ENCODE measurements at places on chromosomes 1 and 21.

DNA sequence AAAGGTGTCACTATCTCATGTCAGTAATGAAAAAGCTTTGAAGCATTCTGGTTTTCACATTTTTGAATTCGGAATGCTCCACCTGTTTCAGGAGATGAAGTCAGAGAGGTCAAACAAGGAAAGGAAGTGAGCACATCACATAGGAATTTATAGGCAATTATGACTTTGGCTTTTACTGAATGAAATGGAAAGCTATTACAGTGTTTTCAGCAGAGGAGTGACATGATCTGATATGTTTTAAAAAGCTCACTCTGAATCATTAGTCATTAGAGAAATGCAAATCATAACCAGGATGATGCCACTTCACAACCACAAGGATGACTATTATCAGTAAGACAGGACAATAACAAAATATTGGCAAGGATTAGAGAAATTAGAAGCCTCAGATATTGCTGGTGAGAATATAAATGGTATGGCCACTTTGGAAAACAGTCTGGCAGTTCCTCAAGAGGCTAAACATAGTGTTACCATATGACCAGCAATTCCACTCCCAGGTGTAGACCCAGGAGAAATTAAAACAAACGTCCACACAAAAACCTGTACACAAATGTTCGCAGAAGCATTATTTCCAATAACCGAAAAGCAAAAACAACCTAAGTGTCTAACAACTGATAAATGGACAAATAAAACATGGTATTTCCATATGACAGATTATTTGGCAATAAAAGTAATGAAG lies 7.5 kb downstream of the TAF1A start:
- DNase-seq = no peak

- no peak for DNase-seq
Observed at GRCh38 chr1:26282401-26282918, 2.6 kb downstream of the SH3BGRL3 start.

- DNase-seq = no peak
Observed at GRCh38 chr1:14049965-14050364, 350.0 kb downstream of the PRDM2 start.

DNA sequence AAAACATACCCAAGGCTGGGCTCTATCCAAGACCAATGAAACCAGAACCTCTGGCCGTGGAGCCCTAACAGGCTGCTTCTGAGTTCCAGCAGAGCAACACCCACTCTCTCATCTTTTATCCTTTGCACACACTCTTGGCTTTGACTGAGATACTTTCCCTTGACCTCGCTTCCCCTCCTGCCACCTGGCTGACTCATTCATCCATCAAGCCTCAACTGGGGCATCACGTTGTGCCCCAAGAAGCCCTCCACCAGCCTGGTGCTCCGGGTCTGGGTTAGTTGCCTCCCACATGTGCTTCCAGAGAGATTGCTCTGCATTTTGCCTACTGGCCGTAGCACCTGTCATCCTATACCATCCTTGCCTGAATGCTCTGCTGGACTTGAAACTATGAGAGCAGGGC lies 34.5 kb upstream of the SERBP1 start:
- DNase-seq = no peak

DNA sequence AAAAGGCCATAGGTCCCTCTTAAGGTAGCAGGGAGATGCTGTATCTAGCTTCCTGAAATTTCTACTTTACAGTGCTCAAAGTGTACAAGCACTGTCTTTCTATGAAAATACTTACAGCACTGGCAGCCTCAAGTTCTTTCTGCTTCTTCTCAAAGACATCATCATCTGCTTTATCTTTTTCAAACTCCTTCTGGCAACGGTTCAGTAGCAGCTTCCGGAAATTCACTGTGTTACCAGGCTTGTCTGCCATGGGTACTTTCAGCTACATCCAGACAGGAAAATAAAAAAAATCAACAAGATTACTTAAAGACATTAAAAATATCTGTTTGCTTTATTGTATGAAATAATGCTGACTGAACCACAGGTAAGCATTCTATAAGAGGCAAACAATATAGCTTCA lies 77.9 kb upstream of the HP1BP3 start:
- no peak for DNase-seq

DNA sequence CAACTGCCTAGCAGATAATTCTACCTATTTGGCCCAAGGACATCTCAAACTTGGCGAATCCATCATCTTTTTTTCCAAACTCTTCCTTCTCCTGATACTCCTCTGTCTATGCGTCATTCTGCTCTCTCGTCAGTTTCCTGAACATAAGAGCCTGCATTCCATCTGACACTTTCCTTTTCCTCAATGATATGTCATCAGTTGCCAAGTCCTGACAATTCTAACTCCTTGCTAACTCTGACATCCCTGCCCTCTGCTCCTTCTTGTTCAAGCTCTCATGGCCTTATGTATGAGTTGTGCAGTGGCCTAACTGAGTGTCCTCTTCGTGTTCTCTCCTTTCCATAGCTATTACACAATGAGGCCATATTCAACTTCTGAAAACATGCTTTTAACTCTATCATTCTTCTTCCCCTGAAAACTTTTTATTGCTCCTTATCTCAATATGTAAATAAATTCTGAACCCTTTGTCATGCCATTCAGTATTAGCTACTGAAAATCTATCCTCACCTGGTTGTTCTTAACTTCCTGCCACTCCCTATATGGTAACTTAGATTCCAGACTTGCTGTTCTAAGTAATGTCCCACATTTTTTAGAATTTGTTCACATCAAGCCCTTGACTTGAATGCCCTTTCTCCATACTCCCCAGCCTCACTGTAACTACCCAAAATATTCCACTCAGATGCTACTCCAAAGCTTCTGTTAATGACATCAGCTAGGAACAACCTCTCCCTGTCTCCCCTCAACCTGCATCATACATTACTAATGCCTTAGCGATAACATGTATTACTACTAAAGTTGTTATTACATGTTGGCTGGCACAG lies 11.5 kb downstream of the PALMD start:
- DNase-seq = no peak

DNA sequence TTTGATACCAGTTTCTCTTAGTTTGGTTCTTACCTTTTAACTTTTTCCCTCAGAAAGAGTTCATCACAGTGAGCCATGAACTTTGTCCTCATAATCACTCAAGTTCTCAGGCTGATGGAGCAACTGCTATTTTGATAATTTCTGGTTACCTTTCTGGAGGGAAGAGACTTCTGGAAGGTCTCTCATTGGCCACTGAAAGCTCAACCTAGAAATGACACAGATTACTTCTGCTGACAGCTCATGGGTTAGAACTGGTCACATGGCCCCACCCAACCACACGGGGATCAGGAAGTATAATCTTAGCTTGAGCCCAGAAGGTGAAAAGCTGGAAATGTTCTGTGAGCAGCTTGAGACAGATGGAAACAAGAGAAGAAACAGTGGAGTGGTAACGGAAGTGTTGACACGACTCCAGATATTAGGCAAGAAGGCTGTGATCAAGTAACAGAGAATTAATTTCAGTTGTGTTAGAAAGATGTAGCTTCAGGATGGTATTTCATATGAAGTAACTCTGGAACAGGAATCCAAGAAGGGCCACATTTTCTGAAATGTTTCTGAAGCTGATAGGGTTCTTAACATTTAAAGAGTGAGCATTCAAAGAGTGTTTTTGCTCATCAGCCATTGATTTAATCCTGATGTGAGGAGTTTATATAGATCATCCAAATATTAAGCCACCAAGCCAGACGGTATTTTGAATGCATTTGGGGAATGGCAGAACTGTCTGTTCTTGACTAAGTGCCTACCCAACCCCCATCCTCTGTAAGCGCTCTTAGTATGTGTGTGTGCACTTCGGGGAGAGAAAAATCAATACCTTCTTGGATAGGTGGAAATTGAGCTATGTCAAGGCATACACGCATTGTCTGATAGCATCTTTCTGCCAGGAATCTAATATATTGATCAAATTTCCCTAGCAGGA lies 21.9 kb upstream of the XPR1 start:
- no peak for DNase-seq

GRCh38 chr1:98766255-98766654 lies 104.7 kb downstream of the SNX7 start:
- no peak for DNase-seq

GRCh38 chr1:185151215-185151614 lies 5.5 kb downstream of the TRMT1L start:
- DNase-seq = no peak

DNA sequence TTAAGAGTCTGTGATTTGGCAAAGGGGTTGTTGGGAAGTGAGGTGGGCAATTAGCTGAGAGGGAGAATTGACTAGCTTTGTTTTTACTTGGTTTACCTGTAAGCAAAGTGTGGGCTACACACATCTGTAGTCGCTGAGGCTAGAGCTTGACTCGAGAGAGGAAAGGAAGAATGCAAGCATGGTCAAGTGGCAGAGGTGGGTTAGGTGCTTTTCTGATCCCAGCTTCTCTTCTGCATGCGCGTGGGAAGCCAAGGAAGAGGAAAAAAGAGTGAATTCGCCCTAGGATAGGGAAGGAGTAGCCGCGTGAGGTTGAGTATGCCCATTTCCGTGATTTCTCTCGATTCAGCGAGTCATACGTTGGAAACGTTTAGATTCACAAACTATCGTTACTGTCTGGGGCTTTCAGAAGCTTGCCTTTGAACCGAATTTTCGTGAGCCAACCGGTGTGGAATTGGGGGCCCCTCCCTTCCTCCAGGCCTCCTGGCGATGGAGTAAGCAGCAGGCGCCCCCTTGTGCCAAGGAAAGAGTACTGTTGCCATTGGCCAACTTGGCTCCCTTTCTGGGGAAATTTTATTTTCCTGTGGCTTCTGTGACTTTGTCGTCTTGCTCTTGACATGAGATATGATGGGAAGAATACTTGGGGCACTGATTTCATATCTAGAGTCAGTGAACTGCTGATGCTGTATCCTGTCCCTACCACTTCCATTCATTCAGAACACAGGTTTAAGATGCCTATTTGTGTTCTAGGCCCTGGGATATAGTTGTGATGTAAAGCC lies 1.3 kb downstream of the PIGV start:
- DNase-seq = peak; percentile 87

DNA sequence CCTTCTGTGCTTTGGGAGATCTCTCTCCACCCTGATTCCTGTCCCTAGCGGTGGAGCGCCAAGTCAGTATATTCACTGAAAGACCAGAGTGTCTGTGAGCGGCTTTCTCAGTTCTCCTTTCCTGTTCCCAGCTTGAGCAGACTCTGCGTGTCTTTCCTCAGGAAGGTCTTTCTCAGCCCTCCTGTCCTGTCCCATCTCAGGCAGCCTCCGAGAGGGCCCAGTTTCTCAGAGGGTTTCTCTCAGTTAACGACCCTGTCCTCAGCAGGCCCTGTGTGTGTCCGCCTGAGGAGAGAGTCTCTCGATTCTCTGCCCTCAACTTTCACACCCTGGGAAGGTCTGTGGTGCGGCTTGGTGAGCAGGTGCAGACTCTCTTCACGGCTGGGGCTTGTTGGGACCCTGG lies 34.0 kb upstream of the CHIT1 start:
- DNase-seq = no peak

- DNase-seq = no peak
Observed at GRCh38 chr21:45050797-45051489, 23.4 kb upstream of the ADARB1 start.

DNA sequence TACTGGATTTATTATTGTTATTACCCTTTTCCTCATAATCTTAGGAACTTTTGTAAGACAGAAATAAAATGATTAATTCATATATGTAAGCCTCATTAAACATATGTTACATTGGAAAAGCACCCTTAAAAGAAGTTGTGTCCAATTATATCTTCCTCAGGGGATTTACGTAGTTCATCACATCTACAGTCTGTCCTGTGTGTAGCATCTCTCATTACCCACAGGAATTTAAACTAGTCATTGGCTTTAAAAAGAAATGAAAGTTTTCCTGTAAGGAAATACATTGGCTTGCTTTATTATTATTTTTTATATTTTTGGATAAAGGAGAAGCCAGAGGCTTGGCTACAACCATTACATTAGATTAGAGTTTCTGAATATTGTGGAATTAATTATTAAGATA lies 56.1 kb downstream of the SWT1 start:
- no peak for DNase-seq

GRCh38 chr1:192439373-192440025 lies 122.7 kb downstream of the RGS21 start:
- no peak for DNase-seq

DNA sequence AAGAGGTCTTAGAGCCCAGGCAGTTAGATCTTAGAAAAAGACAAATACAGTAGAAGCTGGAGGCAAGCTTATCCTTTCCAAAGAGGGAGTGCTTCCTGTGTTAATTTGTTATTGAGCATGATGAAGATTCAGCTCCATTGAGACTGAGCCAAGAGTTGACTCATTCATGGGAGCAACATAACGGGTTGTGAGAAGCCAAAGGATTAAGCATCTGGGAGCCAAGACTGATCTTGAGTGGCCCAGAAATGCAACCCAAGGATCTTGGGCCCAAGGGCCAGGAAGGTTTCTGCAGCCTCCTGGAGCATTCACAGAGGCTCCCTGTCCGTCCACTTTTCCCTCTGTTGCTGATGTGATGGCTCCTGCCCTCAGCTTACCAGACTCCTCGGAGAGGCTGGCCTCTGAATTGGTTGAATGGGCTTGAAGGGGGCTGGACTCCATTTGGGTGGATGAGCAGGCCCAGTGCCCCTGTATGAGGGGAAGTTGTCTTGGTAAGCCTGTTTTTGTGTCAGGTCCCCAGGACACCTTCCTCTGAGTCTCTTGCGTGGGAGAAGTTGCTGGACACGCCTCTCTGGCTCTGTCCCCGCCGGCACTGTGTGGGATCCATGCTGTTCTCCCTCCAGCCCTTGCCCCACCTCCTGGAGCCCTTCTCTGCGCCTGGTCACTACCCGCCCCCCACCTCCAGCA lies 42.4 kb downstream of the PDE9A start:
- no peak for DNase-seq

GRCh38 chr21:36073181-36073580 lies 3.4 kb downstream of the CBR1 start:
- DNase-seq = no peak

DNA sequence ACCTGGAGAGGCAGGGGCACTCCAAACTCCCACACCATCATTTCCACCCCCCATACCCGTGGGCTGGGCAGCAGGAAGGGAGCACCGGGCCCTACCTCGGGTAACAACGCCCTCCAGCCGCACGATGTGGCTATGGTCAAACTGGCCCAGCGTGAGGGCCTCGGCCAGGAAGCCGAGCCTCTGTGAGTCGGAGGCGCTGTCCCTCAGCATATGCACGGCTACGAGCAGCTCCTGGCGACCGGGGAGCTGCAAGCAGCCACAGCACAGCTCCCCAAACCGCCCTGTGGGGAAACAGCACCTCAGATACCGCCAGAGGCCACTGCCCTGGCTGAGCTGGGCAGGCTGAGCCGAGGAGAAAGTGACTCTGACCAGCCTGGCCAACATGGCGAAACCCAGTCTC lies 29.2 kb downstream of the CDCA8 start:
- DNase-seq = no peak

DNA sequence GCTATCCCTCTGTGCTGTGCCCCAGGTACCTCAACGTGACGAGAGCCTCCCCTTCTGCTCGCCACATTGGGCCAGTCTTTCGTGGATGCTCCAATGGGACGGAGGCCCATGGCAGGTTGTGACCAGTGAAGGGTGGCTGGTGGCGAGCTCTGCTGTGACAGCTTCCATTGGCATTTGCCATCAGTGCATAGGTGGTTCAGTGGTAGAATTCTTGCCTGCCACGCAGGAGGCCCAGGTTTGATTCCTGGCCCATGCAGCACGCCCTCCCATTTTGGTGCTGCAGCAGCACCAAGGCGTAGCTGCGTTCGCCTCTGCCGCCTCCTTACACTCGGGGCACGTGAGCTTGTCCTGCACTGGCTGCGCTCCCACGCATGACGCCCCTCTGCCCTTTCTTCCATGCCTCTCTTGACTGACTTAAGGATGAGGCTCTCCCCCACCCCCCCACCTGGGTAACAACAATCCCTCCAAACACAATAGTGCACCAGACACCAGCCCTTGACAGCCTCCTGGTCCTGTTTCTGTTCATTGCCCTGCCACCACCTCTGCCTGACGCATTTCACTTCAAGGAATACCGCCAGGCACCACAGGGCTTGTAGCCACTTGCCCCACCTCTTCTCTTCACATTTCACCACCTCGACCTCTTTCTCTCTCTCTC lies 24.7 kb upstream of the FCGR2A start:
- no peak for DNase-seq

All from stimulated activated CD4-positive, alpha-beta T cell treated with anti-CD3 and anti-CD28 coated beads, Interleukin-2, amount 100 ng/mL, for 24 hours (primary cell).